ENCODE measurements at places on chromosomes 7 and 10.

DNA sequence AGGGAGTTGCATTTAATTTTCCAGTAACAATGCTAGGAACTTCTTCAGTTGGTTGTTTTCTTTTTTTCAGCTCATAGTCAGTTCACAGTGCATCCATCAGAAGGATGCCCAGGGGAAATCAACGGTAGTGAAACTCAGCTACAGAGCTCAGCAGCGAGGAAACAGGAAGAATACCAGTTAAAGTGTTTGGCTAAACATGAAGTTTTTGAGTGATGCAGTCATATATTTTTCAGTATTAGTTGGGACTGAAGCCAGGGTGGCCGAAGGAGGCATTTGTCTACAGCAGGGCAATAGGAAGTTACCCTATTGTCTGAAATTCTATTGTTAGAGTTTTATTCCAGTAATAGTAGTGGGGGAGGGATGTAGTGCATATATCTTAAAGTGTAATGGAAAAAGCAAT lies 45.3 kb upstream of the MALRD1 start:
- DNase-seq: no peak

DNA sequence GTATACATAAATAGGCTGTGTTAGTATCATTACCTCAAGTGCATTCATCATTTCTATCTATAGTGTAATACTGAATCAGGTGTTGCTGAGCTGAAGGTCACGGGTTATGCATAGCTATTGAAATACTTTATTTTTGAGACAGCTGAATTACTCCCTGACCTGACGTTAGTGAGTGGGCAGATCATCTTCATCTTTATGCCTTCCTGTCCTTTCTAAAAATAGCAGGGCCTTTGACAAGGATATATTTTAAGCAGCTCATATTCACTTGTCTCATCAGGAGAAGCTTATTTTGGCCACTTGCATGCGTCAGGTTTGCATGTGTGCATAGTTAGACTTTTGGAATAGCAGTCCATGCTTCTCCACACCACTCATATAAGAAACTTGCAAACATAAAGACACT lies 63.6 kb upstream of the DKK1 start:
- no peak for DNase-seq

DNA sequence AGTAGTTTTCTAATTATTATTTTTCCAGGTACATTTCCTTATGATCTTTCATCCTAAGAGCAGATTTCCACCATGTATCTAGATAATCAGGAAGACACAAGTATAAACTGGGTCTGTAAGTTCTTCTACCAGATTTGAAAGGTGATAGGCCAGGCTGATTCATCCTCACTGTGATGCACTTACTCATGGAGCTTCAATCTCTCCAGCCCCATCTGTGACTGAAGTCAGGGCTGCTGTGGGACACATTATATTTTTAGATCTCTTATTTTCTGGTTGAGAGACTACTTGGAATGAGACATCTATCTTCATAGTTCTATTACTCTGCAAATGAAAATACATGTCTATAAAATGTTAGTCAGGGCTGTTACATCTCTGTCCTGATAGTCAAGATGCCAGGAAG lies 85.5 kb upstream of the SLC25A13 start:
- DNase-seq: no peak

- DNase-seq: no peak
Observed at GRCh38 chr7:112006071-112006470, 200.1 kb downstream of the DOCK4 start.

DNA sequence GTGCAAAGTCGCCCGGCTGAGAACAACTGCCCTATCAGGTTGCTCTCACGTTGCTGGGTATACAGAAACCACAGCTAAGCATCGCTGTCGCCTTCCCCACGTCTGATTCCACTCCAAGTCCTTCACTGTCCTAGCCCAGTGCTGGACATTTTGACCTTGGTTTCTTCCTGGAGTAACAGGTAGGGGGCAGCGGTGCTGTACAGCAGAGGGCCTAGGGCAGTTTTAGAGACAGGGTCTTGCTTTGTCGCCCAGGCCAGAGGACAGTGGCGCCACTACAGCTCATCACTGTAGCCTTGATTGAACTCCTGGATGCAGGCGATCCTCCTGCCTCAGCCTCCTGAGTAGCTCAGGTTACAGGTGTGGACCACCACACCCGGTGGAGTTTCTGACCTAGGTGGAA lies 2.6 kb downstream of the CLDN15 start:
- DNase-seq: no peak

DNA sequence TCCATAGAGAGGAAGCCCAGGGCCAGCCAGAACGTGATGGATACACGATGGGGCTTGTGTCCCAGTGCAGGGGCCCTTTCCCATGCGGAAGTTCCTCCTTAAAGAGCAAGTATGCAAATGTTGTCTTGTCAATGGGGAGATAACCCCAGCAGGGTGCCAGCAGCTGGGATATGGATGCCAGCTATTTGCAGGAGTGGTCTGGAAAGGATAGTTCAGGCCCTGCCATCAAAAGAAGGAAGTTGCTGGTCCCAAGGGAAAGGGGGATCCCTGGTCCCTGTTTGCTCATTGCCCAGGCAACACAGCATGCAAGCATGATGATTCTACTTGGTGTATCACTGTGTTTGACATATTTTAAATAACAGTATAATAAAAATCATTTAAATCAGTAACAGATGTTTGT lies 73.1 kb upstream of the HECW1 start:
- no peak for DNase-seq

DNA sequence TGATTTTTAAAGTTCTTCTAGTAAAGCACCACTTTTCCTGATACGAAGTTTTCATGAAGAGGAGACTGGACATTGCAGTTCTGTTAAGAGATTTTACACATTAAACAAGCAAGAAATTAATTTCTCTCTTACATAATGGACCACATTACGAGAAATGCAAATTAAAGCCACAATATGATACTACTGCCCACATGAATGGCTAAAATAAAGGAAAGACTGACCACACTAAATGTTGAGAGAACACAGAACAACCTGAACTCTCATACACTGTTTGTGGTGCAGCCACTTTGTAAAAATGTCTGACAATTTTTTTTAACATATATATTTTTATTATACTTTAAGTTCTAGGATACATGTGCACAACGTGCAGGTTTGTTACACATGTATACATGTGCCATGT lies 44.0 kb upstream of the HERPUD2 start:
- no peak for DNase-seq

DNA sequence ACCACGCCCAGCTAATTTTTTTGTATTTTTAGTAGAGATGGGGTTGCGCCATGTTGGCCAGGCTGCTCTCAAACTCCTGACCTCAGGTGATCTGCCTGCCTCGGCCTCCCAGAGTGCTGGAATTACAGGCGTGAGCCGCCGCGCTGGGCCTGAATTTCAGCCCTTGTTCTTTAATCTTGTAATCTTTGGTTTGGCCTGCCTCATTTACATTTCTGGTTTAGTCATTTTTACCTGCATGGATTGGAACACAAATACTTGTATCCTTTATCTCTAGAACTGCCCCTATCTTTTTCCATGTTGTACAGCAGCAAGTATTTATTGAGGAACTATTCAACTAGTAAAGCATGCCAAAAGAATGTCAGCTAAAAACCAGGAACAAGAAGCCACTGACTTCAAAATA lies 195.6 kb upstream of the FRMD4A start:
- DNase-seq: no peak

DNA sequence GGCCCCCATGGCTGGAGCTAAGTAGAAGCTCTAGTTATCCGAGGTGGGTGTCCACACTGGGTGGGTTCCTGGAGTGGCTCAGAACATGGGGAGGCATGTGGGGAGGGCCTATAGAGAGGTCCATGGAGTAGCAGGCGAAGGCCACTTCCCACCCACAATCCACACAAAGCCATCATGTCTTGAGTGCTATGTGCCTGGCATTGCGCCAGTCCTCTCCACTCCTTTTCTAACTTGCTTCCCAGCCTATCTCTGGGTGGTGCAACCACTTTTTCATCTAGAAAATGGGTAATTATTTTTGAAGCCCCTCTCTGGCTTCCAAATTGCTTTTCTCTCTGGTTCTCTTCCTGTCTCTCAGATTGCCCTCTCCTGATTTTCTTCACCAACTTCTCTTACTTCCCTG lies 263.6 kb downstream of the PHTF2 start:
- no peak for DNase-seq

GRCh38 chr10:51075873-51076229 lies 1.6 kb downstream of the PRKG1 start:
- no peak for DNase-seq

- DNase-seq: no peak
Observed at GRCh38 chr10:84607523-84607922, 279.1 kb downstream of the CCSER2 start.

- DNase-seq: no peak
Observed at GRCh38 chr7:8214244-8214824, 47.6 kb downstream of the ICA1 start.

- no peak for DNase-seq
Observed at GRCh38 chr10:62562795-62563194, 188.6 kb downstream of the ZNF365 start.

DNA sequence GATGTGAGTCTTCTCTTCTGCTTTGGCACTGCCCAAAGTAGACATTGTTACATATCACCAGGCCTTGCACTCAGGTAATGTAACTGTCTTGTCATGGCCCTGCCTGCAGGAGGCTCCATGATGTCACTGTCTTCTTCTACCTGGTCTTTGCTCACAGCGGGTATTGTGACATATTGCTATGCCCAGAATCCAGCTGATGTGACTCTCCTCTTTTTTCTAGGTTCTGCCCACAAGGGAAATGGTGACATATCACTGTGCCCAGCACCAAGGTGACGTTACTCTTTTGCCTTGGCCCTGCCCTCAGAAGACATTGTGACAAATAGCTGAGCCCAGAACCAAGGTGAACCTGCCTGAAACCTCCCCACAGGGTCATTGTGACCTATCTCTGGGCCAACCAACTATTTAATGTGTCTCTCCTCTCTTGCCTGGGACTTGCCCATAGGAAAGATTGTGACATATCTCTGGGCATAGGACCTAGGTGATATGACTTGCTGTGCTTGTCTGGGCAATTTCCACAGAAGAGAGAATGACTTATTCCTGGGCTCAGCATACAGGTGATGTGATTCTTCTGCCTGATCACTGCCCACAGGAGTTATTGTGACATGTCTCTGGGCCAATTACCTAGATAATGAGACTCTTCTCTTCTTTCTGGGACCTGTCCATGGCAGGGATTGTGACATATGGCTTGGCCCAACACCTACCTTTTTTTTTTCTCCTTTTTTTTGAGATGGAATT lies 26.5 kb upstream of the ZNF107 start:
- DNase-seq: no peak

- peak; percentile 21 for DNase-seq
Observed at GRCh38 chr7:31488562-31489203, 25.2 kb upstream of the ITPRID1 start.

DNA sequence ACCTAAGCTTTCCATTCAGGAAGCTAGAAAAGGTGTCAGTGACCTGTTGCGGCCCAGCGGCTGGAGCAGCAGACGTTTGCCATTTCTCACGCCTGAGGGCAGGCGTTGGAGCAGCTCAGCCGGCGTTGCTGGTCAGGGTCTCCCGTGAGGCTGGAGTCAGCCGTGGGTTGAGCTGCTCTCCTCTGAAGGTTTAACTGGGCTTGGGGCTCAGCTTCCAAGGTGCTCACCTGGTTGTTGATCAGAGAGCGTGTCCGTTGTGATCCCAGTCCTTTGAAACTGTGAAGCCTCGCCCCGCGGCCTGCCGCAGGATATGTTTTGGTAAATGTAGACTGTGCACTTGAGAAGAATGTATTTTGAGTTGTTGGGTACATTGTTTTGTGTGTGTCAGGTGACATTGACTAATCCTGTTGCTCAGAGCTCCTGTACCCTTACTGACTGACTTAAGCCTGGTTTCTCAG lies 20.6 kb upstream of the PWWP2B start:
- no peak for DNase-seq

DNA sequence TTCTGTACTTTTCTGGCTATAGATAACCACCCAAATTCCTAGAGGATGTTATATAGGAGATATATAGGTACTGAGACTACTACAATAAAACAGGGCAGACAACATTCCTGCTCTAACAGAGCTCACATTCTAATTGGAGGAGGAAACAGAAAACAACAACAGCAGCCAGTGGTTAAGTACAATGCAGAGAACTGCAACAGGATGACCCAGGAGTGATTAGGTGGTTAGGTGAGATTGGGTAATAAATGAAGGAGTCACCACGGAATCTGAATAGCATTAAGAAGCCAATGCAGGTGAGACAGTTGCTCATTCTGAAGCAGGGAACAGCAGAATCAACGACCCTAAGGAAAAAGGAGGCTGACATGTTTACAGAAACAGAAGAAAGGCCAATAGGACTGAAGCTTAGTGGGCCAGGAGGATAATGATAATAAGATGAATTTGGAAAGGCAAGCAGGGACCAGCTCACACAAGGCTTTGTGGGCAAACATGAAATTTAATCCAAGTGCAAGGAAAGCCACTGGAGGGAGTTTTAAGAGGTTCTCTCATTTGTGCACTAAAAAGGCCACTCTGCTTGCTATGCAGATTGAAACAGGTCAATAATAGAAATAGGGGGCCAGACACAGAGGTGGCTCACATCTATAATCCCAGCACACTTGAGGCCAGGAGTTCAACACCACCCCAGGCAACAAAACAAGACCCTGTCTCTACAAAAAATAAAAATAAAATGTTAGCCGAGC lies 16.9 kb upstream of the REEP3 start:
- DNase-seq: no peak

DNA sequence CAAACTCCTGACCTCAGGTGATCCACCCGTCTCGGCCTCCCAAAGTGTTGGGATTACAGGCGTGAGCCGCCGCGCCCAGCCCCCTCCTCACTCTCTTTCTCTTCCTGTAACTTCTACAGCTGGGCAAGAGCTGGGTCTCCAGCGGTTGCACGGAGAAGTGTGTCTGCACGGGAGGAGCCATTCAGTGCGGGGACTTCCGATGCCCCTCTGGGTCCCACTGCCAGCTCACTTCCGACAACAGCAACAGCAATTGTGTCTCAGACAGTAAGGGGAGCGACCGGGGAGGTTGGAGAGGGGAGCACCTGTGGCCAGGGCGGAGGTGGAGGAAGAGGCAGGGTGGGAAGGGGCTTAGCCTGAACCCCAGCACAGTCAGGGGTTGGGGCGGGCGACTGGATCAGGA lies 41.4 kb downstream of the EPHB4 start:
- no peak for DNase-seq

DNA sequence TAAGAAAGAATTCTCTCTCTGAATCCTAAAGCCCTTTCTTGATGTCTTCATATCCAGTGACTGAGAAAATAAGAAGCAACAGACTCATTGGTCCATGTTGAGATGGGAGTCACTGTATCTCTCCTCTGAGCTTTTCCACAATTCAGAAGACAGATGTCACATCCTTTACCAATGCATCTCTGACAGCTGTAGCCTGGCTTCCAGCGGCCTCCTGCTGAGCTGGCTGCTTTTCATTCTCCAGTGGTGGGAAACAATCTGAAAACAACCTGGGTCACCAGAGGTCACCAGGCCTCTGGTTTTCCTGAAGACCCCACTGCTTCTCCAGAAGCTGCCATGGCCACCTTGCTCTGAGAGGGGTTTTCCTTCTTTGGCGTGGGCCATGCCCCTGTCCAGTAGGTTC lies 18.3 kb upstream of the RPA3 start:
- no peak for DNase-seq

- no peak for DNase-seq
Observed at GRCh38 chr7:47298636-47299035, 283.3 kb downstream of the TNS3 start.

GRCh38 chr10:112583236-112583939 lies 136.4 kb downstream of the VTI1A start:
- DNase-seq: no peak

Measured in stimulated activated CD4-positive, alpha-beta T cell treated with anti-CD3 and anti-CD28 coated beads, Interleukin-1b, Interleukin-23, amount 100 ng/mL, for 24 hours (primary cell).